Endodermal cell (in vitro differentiated cells): ENCODE measurements at places on chromosomes 6 and 20.

GRCh38 chr6:72922401-72922800, 300.5 kb downstream of the KCNQ5 start:
- H3K27ac ChIP-seq = no peak overlapping the region
- DNase-seq = no peak
- H3K36me3 ChIP-seq = no peaks in the 10 kb centered on the region
- no peaks in the 10 kb centered on the region for H3K4me1 ChIP-seq
- no peak overlapping the region for H3K4me3 ChIP-seq
- H3K27me3 ChIP-seq = no peaks in the 10 kb centered on the region

GRCh38 chr6:149095842-149096241, 221.7 kb upstream of the TAB2 start:
- H3K27ac ChIP-seq = no peak overlapping the region
- no peak overlapping the region for H3K4me3 ChIP-seq
- H3K4me1 ChIP-seq = no peaks in the 10 kb centered on the region
- DNase-seq = no peak
- H3K27me3 ChIP-seq = no peaks in the 10 kb centered on the region
- H3K36me3 ChIP-seq = no peaks in the 10 kb centered on the region

DNA sequence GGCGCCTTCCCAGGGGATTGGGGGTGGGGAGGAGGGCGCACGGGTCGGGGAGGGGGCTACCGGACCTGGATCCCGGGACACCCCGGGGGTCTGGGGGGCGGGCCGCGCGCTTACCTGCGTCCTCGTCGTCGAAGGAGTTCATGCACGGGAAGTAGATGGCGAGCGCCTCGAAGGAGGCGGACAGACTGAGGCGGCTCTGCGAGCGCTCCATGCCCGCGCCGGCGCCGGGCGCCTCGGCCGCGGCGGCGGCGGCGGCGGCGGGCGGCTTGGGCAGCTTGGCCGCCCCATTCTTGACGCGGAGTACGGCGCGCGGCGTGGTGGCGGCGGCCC, 320 bp downstream of the RIMS4 start:
- H3K36me3 ChIP-seq = no peaks in the 10 kb centered on the region
- DNase-seq = peak; percentile 63

- H3K27me3 ChIP-seq = no peaks in the 10 kb centered on the region
- peak; percentile 52 for DNase-seq
- H3K4me1 ChIP-seq = no peaks in the 10 kb centered on the region
- no peak overlapping the region for H3K4me3 ChIP-seq
Measured at GRCh38 chr20:37337208-37337991, 8.5 kb upstream of the SRC start.

GRCh38 chr6:89828988-89829471, 650 bp upstream of the CASP8AP2 start:
- no peak overlapping the region for H3K27ac ChIP-seq
- H3K4me3 ChIP-seq = peak overlapping the region; percentile 87
- H3K27me3 ChIP-seq = no peaks in the 10 kb centered on the region
- H3K4me1 ChIP-seq = no peaks in the 10 kb centered on the region
- H3K36me3 ChIP-seq = peaks cover 22% of the 10 kb centered on the region

- H3K4me1 ChIP-seq = peaks cover 13% of the 10 kb centered on the region
- no peak overlapping the region for H3K27ac ChIP-seq
- no peak overlapping the region for H3K4me3 ChIP-seq
- no peak for DNase-seq
Measured at GRCh38 chr6:14540810-14541540, 423.4 kb downstream of the CD83 start.

DNA sequence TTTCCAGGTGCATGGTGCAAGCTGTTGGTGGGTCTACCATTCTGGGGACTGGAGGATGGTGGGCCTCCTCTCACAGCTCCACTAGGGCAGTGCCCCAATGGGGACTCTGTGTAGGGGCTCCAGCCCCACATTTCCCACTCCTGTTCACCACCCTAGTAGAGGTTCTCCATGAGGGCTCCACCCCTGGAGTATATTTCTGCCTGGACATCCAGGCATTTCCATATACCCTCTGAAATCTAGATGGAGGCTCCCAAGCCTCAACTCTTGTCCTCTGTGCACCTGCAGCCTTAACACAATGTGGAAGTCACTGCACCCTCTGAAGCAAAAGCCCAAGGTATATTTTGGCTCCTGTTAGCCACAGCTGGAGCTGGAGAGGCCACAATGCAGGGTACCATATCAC, 393.5 kb downstream of the RNGTT start:
- H3K27ac ChIP-seq = no peak overlapping the region
- peaks cover 4% of the 10 kb centered on the region for H3K4me1 ChIP-seq
- H3K36me3 ChIP-seq = no peaks in the 10 kb centered on the region
- no peaks in the 10 kb centered on the region for H3K27me3 ChIP-seq
- DNase-seq = no peak
- H3K4me3 ChIP-seq = no peak overlapping the region

GRCh38 chr6:839201-839600, 146.3 kb upstream of the EXOC2 start:
- no peak overlapping the region for H3K27ac ChIP-seq
- H3K27me3 ChIP-seq = no peaks in the 10 kb centered on the region
- H3K4me1 ChIP-seq = no peaks in the 10 kb centered on the region

GRCh38 chr20:47353239-47353691, 3.2 kb downstream of the ZMYND8 start:
- H3K27ac ChIP-seq = peak overlapping the region; percentile 80
- H3K4me1 ChIP-seq = peaks cover 46% of the 10 kb centered on the region
- peaks cover 16% of the 10 kb centered on the region for H3K36me3 ChIP-seq
- no peaks in the 10 kb centered on the region for H3K27me3 ChIP-seq
- DNase-seq = no peak
- peak overlapping the region; percentile 92 for H3K4me3 ChIP-seq

GRCh38 chr20:44683263-44684046, 31.7 kb upstream of the CCN5 start:
- no peaks in the 10 kb centered on the region for H3K27me3 ChIP-seq
- H3K36me3 ChIP-seq = no peaks in the 10 kb centered on the region
- H3K4me3 ChIP-seq = no peak overlapping the region
- peaks cover 8% of the 10 kb centered on the region for H3K4me1 ChIP-seq
- no peak overlapping the region for H3K27ac ChIP-seq

GRCh38 chr20:35883336-35883777, 70.9 kb downstream of the SCAND1 start:
- no peaks in the 10 kb centered on the region for H3K27me3 ChIP-seq
- no peak for DNase-seq
- H3K27ac ChIP-seq = no peak overlapping the region
- H3K4me1 ChIP-seq = peaks cover 12% of the 10 kb centered on the region
